Cortex of kidney (tissue), 1 donor: ENCODE measurements at places on chromosomes 7 and 10.

GRCh38 chr10:55141892-55142291 is 340.9 kb upstream of the PCDH15 start:
- no peak for DNase-seq

DNA sequence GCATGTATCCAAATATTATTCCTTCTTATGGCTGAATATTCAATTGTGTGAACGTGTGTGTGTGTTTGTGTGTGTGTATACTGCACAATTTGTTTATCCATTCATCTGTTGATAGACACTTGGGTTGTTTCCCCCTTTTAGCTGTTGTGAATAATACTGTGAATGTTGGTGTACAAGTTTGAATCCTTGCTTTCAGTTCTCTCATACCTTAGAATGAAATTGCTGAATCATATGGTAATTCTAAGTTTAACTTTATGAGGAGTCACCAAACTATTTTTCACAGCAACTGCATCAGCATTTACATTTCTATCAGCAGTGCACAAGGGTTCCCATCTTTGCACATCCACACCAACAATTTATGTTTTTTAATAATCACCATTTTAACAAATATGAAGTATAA is 86.9 kb upstream of the GATAD1 start:
- no peak for DNase-seq

GRCh38 chr7:47693216-47693615 is 111.3 kb upstream of the TNS3 start:
- DNase-seq = no peak

DNA sequence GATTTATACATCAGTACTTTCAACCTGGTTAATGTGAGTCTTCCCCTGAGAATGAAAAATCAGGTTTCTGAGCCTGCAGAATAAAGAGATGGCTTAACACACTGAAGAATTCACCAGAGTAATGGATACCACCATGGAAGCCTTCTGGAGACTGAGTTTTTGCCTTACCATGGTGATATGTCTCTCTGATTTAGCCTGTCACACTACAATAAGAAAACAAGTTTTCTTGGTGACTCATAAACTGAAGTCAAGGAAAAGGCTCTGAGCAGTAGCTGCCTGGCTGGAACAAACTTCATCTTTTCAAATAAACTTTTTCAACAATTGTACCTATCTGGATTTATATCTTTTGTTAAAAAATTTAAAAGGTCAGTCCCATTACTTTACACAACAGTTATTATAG is 229.0 kb downstream of the PRPF18 start:
- DNase-seq = no peak

GRCh38 chr7:45599851-45600706 is 25.9 kb downstream of the ADCY1 start:
- DNase-seq = no peak

GRCh38 chr10:62738916-62739315 is 65.6 kb upstream of the ADO start:
- DNase-seq = no peak

DNA sequence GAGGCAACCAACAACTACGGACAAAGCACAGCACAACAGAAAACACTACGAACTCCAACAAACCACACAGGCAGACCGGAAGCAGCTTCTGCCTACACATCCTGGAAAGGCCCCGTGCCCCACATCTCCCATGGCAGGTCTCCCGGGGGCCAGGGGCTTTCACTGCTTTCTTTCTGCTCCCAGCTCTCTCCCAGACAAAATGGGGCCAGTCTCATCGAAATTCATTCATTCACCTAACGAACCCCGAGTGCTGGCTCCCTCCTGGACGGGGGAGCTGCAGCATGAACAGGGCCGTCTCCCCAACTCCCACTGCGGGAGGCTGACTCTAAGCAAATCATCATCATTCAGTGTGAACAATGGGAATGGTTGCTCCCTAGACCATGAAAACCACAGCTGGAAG is 47.6 kb upstream of the NANOS1 start:
- no peak for DNase-seq

GRCh38 chr10:6667679-6668270 is 87.7 kb upstream of the PRKCQ start:
- no peak for DNase-seq

GRCh38 chr7:114956702-114957101 is 34.8 kb downstream of the MDFIC start:
- no peak for DNase-seq

GRCh38 chr10:89604200-89604599 is 40.8 kb downstream of the PANK1 start:
- no peak for DNase-seq

- DNase-seq = no peak
Measured at GRCh38 chr10:113735913-113736312, 15.6 kb upstream of the PLEKHS1 start.

- DNase-seq = no peak
Measured at GRCh38 chr7:99095698-99096097, 48.2 kb downstream of the SMURF1 start.

DNA sequence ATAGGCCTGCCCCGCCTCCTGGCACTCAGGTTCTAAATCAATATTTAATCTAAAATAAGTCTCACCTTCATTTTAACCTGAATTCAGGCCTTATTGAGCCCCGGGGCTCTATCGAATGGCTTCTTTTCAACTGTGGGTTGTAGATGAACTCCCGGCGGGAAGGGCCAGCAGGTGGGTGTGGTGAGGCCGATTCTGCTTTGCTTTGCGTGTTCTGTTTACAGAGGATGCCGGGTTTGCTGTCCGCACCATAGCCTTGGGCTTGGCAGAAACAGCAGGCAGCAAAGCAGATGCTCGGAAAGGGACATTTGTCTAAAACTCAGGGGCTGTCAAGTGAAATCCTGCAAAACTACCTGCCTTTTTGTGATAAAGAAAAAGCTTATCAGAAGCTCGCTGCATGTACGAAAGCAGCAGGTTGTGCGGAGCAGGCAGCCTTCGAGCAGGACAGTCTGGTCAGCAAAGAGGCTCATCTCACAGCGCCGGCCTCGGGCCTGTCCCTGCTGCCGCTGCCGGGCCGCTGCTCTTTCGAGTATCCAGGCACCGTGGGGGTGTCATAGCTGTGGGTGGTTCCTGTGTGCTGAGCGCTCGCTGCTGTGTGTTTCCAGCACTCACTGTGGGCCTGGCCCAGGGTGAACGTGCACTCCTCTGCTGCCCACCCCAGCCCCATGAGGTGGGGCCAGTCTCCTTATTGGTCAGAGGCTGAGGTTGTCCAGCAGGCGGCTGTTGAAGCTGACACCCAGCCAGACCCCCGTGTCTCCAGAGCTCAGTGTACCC is 434.8 kb upstream of the FOXK1 start:
- DNase-seq = no peak

DNA sequence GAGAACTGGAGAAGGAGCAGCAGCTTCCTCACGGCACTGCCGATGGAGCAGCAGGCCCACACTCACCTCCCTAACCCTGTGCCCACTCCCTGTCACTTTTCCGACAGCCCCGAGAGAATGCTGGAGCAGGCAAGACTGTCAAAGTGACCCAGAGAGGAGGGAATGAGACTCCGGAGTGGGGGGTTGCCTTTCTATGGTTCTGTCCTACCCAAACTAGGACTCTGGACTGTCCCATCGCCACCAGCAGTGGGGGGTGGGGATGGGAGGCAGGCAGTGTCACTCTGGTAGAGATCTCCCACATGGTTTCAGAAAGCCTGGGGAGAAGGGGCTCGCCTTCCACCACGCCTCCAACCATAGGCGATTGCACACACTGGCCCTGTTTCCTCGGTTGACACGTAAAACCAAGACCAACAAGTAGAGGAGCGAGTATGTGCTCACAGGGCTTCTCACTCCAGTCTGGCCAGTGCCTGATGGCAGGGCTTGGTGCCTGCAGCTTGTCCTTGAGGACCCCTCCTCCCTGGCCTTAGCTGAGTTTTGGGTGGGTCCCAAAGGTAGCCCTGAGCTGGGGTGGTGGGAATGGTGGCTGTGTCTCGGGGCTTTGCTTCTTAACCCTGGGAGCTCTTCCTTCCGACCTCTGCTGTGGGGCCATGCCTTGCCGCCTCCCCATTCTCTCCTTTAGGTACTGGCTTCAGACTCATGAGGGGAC is 148.5 kb downstream of the PTPN20 start:
- DNase-seq = no peak

- no peak for DNase-seq
Measured at GRCh38 chr7:32244806-32245345, 174.7 kb upstream of the PDE1C start.

GRCh38 chr10:124650820-124651401 is 93.3 kb downstream of the FAM53B start:
- no peak for DNase-seq

- DNase-seq = no peak
Measured at GRCh38 chr7:137978464-137979237, 23.2 kb downstream of the CREB3L2 start.

- no peak for DNase-seq
Measured at GRCh38 chr10:28291881-28292297, 11.0 kb downstream of the MPP7 start.

GRCh38 chr7:15783987-15784693 is 97.7 kb upstream of the MEOX2 start:
- no peak for DNase-seq

DNA sequence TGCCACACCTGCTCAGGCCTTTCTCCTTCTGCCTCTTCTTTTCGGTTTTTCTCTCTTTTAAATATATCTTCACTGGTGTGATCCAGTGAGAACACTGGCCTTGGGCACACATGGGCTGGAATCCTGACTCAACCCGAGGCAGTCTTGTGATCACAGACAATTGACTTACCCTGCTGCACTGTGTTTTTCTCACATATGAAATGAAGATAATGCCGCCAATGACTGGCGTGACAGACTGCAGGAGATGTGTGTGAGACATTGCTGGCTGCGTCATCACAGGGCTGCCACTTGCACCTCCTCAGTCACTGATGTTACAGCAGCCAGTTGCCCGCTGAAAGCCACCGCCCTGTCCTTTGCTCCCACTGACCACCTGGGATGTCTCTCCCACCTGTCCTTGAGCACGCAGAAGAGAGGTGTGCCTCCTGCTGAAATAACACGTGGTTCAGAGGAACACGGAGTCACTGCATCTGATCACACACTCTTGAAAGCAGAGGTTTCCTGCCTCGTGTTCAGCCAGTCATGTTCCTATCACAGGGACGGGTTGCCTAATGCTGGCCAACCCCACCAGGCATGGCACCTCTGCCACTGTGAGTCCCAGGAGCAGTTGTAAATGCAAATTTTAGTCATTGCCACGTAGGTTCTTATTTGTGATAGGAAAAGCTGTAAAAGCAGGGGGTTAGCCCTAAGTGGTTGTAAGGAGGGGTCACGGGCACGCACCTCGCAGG is 124.6 kb upstream of the LANCL2 start:
- DNase-seq = no peak

DNA sequence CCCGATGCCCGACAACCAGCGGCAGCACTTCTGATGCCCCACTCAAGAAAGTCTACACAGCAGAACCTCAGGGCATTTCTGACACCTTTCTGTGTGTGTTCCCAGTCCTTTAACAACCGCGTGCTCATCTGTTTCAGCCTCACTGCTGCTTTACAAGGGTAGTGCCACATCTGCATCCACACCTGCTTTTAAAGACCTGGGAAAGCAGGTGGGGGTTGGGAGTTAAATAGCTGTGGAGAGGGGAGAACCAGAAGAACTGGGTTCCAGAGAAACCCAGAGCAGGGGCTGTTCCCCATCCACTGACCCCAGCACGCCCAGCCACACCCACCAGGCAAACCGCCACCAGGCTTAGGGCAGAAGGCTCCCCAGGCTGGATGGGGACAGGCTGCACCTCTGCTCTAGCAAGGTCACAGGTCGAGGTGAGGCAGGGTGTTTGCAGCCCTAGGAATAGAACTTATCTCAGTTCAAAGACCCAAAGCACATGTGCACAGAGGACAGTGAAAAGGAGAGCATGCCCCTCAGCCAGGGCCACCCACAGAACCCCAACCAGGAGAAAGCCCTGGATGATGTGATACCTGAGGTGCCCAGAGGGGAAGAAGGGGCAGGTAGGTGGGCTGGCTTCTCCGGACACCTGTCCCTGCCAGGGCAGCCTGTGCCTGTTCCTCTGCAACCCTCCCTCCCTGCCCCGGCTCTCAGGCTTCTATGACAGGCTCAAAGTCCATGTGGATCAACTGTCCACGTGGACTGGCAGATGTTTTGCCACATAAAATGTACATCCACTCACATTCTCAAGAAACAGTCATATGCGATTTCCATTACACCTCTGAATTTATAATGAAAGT is 51.3 kb downstream of the COBL start:
- no peak for DNase-seq

GRCh38 chr7:74134117-74134620 is 40.0 kb upstream of the EIF4H start:
- no peak for DNase-seq

- DNase-seq = no peak
Measured at GRCh38 chr10:89280508-89280907, 21.3 kb upstream of the IFIT2 start.

DNA sequence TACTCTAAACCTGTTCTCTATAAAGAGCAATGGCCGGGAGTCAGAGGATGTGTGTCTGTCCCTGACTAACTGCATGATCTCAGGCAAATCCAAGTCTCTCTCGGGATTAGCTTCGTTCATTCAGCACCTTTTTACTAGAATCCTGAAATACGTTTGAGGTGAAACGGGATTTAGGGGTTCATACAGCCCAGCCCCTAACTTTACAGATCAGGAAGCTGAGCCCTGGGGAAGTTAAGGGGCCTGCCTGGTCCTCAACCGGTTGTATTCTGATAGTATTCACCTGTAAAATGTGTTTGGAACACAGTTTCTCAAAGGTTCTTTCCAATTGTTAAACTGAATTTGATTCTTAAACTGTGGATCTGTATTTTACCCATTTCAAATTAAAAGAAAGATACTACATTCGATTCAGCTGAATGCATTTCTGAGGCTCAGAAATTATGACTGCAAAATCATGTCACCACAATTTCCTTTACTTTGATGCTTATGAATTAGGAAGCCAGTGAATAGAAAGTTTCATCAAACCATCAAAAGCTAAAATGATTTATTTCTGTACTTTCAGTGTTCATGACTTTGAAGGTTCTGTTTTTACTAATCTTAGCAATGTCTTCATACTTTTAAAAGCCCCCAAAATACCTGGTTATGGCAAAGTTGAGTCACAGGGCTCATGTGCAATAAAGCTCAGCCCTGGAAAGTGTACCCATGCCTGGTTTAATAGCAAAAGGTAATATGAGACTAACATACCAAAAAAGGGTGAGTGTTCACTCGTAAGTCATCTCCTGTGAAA is 28.9 kb upstream of the EZH2 start:
- DNase-seq = no peak

DNA sequence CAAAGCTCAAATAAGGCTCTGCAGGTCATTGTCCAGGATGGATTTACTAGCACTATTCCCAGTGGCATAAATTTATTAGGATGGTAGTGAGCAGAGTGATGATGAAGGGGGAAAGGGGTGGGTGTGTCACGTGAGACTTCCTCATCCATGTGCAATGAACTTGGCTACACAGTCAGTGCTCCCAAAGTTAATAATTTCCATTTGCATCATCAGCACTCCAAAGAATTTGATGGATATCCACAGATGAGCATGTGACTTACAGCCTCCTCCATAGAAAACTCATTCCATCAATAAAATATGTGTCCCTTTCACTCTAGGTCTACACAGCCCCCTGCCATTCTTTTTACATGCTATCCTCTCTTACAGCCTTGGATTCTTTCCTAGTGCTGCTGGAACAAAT is 142.6 kb upstream of the PLPP4 start:
- DNase-seq = no peak

GRCh38 chr10:21490711-21491105 is 34.8 kb downstream of the SKIDA1 start:
- DNase-seq = no peak

- DNase-seq = no peak
Measured at GRCh38 chr10:78944723-78945312, 123.9 kb upstream of the ZMIZ1 start.
